ENCODE measurements at places on chromosomes 5 and 9. TPM values are rescaled to one million over a fixed set of nuclear protein-coding genes. Genes with fewer than 3 reads are reported as not detected.

- DNase-seq = peak; percentile 89
Observed at GRCh38 chr9:129174102-129174723, 3.8 kb downstream of the IER5L start.

DNA sequence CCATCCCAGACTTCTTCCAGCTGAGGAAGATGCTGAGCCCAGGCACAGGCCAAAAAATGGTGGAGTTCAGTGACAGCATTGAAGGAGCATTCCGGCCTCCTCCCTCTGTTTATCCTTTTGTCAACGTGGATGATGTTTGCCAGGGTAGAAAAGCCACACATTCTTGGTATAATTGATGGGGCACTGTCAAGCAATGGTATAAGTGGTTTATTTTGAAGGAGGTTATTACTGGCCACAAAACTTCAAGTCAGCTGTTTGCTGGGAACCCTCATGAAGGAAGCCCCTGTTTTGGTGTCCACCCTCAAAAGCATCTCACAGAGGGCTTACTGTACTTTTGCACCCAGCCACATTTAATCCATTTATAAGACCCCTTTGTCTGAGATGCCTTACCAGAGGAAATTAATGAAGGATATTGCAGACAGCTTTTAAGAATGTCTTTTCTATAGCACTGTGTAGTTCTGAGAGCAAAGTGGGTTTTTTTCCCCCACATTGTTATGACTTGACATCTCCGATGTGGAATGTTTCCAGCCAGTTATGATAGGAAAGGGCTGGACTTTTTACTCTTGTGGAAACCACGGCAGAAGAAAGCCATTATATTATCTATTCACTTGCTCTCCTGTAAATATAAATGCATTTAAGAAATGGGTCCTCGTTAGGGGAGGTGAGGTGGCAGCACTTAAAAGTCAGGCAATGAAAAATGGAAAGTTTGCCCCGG is 95.5 kb upstream of the SPATA31D4 start:
- DNase-seq = no peak

DNA sequence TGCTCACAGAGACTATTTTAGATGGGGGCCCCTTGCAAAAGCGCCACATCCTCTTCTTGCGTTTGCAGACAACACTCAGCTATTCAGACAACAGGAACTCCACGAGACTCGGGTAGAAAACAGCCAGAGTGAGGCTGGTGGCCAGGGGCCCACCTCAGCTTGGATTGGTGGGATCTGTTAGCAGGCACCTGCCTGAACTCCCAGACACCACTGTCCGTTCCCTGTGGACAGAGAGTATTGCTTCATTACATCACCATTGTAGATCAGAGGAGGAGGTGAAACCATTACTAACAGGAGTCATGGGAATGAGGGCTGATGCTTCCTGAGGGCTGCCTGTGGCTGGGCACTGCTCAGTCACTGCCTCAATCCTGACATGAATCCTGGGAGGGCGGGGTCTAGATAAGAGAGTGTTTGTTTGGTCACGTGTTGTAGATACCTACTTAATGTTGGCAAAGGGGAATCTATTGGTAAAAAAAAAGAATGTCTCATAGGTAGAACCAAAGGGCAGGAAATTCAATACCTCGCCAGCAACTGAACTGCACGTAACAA is 4.4 kb upstream of the RAPGEF1 start:
- peak; percentile 24 for DNase-seq

GRCh38 chr5:179804555-179804947 is 2.1 kb downstream of the MGAT4B start:
- DNase-seq = no peak

The KLHL9 gene
- 13.5 TPM for total RNA-seq

DNA sequence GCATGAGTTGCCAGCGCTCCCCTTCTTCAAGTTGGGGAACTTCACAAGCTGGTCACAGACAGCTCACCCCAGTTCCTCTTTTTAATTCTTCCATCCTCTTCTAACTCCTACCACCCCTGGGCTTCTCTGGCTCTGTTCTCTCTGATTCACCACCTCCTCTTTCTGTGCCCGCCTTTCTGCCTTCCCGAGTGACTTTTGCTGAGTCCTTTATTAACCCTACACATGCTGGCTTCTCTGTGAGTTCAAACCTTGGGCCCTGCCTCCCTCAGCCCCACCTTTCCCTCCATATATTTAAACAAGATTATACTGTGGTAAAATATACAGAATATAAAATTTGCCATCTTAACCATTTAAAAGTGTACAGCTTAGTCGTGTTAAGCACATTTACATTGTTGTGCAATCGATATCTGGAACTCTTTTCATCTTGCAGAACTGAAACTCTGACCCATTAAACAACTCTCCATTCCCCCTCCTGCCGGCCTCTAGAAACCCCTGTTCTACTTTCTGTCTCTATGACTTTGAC is 32.0 kb downstream of the SLC46A2 start:
- no peak for DNase-seq

- DNase-seq = no peak
Observed at GRCh38 chr9:4894076-4894475, 91.0 kb upstream of the JAK2 start.

The CCDC187 gene
- 0.09 TPM for total RNA-seq

The NRARP gene
- 22.1 TPM for total RNA-seq

- DNase-seq = no peak
Observed at GRCh38 chr5:93423300-93423699, 157.7 kb downstream of the NR2F1-AS1 start.

DNA sequence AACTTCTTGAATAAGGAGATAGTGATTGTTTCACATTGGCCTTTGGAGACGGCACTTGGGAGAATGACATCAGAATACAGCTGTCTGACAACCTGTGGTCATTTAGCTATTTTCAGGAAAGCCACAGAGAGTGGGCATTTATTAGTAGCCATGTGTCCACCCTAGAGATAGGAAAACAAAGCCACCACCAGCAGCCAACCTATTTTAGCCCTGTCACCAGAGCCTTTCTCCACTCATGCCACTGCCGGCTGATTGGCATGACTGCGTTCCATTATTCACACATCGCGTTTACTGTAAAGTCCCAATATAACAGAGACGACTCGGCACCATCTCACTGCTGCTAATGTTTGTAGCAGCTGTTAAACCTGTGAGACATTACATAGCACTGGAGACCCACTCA is 330.1 kb downstream of the NDUFS4 start:
- DNase-seq = no peak

The DDX4 gene
- 0.26 TPM for total RNA-seq

GRCh38 chr9:14021871-14022525 is 291.9 kb downstream of the NFIB start:
- DNase-seq = no peak

- peak; percentile 55 for DNase-seq
Observed at GRCh38 chr9:99807276-99807852, 14.3 kb upstream of the NR4A3 start.

- no peak for DNase-seq
Observed at GRCh38 chr9:130182381-130182909, 10.2 kb downstream of the NCS1 start.

DNA sequence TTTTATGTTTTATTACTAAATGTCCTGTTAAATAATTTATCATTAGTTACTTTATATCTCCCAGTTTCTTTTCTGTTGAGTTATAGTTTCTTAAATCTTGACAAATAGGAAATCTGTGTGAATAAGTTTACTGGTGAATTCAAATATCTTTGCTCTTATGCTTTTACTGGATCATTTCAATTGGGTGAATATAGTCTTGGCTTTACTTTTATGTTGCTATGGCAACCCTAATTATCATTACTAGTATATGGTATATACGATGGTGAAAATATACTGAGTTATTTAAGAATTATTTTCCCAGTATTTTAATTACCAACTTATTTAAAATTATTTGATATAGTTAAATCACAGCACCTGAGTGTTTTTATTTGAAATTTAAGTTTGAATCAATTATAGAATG is 363.0 kb downstream of the CDH10 start:
- DNase-seq = no peak

- DNase-seq = no peak
Observed at GRCh38 chr9:137149942-137150616, 11.1 kb downstream of the GRIN1 start.

The SLC38A9 gene
- total RNA-seq = 65.4 TPM

- no peak for DNase-seq
Observed at GRCh38 chr9:26308328-26308727, 584.3 kb downstream of the CAAP1 start.

- no peak for DNase-seq
Observed at GRCh38 chr5:147156012-147156411, 78.8 kb upstream of the STK32A start.

GRCh38 chr5:43036856-43037635 is 3.1 kb downstream of the ANXA2R start:
- DNase-seq = no peak

The PCDH1 gene
- total RNA-seq = 1.5 TPM

The FOXD4L5 gene
- 0.25 TPM for total RNA-seq

DNA sequence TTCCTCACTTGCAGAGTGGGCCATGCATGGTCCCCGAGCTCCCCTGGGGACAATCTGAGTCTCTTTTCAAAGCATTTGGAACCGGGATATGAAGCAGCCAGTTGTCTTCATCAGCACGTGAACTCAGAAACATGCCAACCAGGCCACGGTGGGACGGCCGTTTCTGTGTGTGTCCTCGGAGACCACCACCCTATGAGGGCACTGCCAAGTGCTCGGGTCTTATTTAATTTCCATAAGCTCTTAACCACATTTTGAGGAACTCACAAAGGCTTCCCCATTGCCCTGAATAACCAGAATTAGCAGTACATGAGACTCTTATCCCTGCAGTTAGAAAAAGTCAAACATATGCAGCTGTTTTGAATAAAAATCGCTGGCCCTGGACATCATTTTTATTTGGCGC is 60.1 kb downstream of the OTULIN start:
- DNase-seq = no peak

- DNase-seq = no peak
Observed at GRCh38 chr5:61559146-61559545, 227.1 kb downstream of the ZSWIM6 start.

DNA sequence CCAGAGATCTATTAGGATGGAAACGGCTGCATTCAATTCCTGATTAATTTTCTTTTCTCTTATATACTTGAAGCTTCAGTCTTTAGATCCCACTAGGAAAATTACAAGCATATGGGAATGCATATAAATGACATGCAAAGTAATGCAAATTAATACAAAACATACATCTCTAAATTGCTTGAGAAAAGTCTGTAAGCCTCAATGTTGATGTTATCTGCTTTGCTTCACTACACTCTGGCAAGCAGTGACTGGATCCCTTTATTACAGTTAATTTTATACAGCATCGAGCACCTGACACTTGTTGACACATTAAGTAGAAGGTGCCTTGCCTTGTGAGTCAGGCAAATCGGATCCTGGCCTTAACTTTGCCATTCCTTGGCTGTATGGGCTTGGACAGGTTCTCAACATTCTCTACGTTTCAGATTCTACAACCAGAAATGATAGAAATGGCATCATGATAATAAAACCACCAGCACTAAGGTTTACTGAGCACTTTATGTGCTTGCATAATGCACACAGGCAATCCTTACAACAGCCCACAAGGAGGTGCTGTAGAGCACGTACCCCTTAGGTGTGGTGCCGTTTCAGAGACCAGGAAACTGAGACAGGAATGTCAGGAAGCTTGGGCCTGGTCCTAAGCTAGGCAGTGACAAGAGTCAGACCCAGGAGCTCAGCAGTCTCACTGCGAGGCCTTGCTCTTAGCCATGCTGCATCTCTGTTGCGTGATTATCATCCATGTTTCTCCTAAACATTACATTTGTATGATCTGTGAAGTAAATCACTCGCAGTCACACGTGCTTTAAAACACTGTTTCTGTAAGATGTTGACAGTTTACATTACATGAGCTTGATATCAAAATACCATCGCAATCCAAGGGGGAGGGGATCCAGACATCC is 2.7 kb downstream of the GCNT4 start:
- peak; percentile 74 for DNase-seq

DNA sequence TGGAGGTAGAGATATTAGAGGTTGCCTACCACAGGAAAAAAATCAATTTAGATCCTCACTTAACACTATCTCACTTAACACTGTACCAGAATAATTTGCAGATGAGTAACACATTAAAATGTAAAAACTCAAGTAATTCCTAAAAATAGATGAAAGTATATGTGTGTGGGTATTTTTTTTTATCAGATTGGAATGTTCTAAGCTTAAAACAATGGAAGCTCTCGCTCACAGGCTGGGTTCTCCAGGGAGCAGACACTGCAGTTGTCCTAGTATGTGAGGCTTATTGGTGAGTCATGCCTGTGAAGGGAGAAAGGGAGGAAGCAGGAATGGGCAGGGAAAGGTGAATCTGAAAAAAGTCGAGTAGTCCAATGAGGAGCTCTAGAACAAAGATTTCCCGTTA is 181.3 kb upstream of the ZNF608 start:
- no peak for DNase-seq

The TTF1 gene
- total RNA-seq = 12.9 TPM

GRCh38 chr5:175290379-175290778 is 153.6 kb downstream of the DRD1 start:
- no peak for DNase-seq

GRCh38 chr5:51960617-51961121 is 577.4 kb downstream of the ISL1 start:
- DNase-seq = no peak

- DNase-seq = no peak
Observed at GRCh38 chr9:76680716-76681425, 83.4 kb upstream of the PCA3 start.

DNA sequence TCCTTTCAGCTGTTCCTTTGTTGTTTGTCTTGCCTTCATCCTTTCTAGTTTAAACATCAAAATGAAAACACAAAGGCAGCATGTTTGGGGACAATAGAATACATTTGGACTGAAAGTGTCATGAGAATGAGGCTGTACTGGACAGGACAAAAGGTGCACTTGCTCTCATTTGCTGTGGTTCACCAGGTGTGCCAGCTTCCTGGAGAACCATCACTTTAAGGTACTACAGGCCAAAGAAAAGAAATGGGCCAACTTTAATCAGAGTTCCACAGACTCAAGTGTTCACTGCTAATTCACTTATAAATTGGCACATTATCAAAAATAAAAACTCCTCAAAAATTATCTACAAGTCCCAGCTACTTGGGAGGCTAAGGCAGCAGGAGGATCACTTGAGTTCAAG is 53.8 kb downstream of the ABHD17B start:
- no peak for DNase-seq

The ESM1 gene
- total RNA-seq = not detected

The LECT2 gene
- 0.70 TPM for total RNA-seq

The DMGDH gene
- 1.8 TPM for total RNA-seq

- DNase-seq = no peak
Observed at GRCh38 chr5:73954381-73954780, 328.4 kb downstream of the ARHGEF28 start.

GRCh38 chr9:72674961-72675360 is 153.6 kb downstream of the TMC1 start:
- no peak for DNase-seq

- DNase-seq = no peak
Observed at GRCh38 chr5:31059889-31060288, 133.6 kb upstream of the CDH6 start.
